NCI-H774 (cell line): ENCODE measurements at places on chromosomes 1 and 21.
A peak's percentile ranks its signal among the peaks of the same experiment; 100 is the strongest.

DNA sequence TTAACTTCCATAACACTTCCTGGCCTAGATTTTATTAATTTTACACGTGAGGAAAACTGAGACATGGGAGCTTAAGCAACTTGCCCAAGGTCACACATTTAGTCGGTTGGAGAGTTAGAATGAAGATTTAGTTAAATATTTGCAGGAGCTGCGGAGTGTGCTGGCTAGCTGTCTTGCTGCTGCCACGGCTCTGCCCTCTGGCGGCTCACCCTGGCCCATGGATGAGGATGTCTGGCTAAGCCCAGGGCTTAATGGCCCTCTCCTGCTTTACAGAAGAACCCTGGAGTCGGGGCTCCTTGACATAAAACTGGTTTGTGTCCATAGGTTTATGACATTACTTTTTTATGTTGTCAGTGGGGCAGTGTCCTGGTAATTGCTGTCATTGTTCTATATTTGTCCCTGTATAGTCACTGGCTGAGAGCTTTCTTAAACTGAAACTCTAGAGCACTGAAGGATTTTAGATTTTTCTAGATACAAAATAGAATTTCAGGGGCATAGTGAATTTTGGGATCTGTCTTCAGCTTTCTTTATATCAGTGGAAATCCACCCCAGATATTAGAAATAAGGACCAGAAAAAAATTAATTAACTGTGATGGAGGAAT is 88.9 kb upstream of the WLS start:
- peak; percentile 61 for DNase-seq

- DNase-seq, result no peak
Measured at GRCh38 chr21:37869661-37870060, 46.6 kb downstream of the KCNJ6 start.

GRCh38 chr1:20551945-20552727 is at the start of gene FAM43B:
TSS of gene FAM43B (plus strand) at chr1:20552573. CDS start at chr1:20552974, 401 bp downstream.
- DNase-seq, result no peak

DNA sequence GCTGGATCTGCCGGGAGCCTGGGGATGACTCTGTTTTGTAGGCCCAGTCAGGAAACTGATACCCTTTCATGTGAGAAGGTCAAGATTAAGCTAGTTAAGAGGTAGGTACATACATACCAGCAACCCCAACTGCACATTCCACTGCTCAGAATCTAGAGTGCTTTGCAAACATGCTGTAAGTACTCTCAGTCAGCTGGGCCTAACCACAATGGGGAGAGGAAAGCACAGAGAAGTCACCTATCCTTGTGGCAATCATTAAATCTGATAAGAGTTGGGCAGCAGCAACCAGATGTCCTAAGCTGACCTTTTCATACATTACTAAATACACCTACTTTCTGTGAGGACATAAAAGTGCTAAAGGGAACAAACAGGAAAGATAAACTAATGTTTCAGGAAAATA is 2.5 kb downstream of the ETV3 start:
- no peak for DNase-seq

- DNase-seq, result peak; percentile 52
Measured at GRCh38 chr1:234745844-234746797, 136.1 kb upstream of the IRF2BP2 start.

GRCh38 chr1:168774241-168774640 is 45.2 kb upstream of the DPT start:
- DNase-seq, result no peak
